GM13977 (cell line): ENCODE measurements at places on chromosomes 2 and 18.

DNA sequence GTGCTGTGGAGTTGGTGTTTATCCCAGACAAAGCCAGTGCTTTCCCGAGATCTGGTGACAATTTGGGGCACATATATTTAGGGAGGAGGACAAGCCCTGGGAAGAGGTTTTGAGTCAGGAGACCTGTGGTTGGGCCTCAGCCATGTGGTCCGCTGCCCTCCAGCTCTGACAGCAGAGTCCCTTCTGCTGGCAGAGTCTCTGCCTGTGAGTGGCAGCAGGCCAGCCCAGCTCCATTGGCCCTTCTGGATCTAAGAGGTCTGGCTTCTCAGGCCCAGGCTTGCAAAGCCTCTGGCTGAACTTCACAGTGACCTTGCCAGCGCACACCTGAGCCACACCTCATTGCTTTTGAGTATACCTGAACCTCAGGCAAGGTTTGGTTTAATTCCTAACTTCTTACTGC, 115.3 kb downstream of the BCL2L11 start:
- no peak for DNase-seq

DNA sequence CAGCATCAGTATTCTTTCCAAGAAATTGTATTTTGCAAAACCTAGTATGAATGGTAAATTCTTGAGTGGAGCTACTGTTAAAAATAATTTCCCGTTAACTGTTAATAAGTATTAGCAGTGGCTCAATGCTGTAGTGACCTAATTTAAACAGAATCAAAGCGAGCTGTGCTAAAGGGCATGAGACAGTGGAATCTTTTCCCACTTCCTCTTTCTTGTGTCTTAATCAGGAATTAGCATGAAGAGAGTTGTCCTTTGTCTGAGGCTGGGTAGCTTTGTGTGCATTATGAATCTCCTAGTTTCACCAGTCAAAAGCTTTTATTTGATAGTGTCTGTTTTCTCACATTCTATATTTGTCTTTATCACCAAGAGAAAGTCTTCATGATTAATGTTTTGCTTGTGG, 298.8 kb upstream of the GCFC2 start:
- DNase-seq: no peak

DNA sequence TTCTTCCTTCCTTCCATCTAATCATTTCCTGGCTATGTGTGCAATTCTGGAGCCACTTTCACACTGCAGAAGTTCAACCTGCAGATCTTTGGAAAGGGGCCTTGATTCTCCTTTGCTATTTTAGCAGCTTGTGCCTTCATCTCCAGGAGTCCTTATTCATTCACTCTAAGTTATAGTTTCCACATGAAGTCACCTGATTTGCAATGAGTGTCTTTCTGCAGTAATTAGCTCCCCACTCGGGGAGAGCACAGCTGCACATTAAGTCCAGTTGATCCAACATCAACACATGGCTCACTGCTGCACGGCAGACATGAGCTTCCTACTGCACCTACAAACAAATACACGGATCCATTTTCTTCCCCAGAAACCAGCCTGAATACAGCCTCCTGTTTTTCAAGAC, 323.1 kb upstream of the TNP1 start:
- DNase-seq: no peak

- DNase-seq: no peak
These were observed 82.9 kb upstream of the RNF152 start for GRCh38 chr18:61975526-61976326.

DNA sequence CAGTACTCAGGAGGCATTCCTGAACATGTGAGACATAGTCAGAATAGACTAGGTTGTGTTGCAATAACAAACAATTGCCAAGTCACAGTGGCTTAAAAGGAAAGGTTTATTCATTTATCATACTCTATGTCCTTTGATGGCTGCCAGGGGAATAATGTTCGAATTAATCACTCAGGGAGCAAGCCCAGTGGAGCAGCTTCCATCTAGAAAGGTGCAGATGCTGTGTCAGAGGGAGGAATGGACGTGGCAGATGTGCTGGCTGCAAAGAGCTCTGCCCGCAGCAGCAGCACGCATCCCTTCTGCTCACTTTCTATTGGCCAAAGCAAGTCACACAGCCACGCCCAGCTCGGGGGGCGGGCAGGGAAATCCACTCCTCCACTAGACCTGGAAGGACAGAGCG, 105.9 kb upstream of the AQP4 start:
- no peak for DNase-seq

- DNase-seq: no peak
These were observed 572.3 kb downstream of the PLCL1 start for GRCh38 chr2:198376677-198377076.

GRCh38 chr2:131801210-131801744, 273.6 kb downstream of the CCDC74A start:
- DNase-seq: peak; percentile 11
